ENCODE measurements at places on chromosomes 12 and 14.

- DNase-seq, result no peak
Observed at GRCh38 chr12:132142679-132143335, 1.3 kb downstream of the DDX51 start.

GRCh38 chr12:66017736-66018135 is 112.8 kb downstream of the LLPH start:
- DNase-seq, result no peak

DNA sequence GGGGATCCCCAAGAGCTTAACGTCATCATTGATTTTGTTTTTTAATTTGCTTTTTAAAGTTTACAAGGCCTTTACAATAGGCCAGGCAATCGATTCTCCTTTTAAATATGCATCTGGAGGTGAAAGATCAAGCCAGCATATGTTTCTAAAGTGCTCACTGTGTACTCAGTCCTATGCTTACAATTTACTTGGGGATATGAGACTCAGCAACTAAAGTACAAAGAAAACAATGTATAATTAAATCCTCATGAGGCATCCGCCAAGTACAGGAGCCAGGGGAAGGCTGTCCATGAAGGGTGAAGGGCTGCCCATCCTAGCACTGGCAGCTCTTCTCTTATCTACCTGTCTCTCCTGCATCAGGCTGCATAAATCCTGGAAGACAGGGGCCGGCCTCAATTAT is 11.8 kb downstream of the CCDC92 start:
- no peak for DNase-seq

GRCh38 chr14:105343194-105343593 is 28.6 kb downstream of the PACS2 start:
- no peak for DNase-seq

DNA sequence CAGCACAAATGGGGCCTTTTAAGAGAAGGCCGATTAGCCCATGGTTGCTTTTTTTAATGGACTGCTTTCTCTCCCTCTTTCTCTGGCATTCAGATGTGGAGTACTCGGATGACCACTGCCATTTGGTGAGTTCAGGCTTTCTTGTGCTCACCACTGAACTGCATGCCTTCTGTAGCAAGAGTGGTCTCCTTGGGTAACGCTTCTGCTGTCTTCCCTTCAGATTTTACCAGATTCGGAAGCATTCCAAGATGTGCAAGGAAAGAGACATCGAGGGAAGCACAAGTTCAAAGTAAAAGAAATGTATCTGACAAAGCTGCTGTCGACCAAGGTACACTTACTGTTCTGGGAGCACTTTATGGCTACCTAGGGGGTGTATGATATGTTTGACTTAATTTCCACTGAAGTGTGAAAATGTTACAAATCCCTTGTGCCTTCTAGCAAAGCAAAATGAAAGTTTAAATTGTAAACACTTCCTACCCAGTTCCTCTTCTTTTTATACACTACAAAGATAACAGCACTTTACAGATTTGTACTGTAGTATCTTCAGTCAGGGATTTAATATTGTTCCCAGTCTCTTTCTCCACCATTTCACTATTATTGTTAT is 148.8 kb downstream of the PLXNC1 start:
- DNase-seq, result no peak

DNA sequence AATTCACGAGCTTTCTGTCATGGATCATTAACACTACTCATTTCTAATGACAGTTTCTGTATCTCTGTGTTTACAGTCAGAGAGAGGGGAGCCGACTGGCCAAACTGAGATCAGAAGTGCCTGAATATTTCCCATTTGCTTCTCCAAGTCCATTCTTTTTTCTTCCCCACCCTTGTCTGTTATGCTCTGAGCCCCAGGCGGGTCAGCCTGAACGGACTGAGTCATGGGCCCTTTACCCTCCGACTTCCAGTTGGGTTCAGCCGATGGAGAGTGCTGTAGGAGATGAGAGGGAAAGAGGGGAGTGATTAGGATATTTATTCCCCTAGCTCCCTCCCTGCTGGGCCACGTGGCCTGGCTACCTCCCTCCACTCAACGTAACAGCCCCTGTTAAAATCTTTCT is 104.7 kb downstream of the PAH start:
- DNase-seq, result no peak

GRCh38 chr12:55915482-55915859 is 12.2 kb downstream of the PYM1 start:
- DNase-seq, result no peak

GRCh38 chr12:89173678-89174077 is 178.6 kb downstream of the DUSP6 start:
- DNase-seq, result no peak

GRCh38 chr12:68435816-68436215 is 103.7 kb upstream of the MDM1 start:
- DNase-seq, result no peak

DNA sequence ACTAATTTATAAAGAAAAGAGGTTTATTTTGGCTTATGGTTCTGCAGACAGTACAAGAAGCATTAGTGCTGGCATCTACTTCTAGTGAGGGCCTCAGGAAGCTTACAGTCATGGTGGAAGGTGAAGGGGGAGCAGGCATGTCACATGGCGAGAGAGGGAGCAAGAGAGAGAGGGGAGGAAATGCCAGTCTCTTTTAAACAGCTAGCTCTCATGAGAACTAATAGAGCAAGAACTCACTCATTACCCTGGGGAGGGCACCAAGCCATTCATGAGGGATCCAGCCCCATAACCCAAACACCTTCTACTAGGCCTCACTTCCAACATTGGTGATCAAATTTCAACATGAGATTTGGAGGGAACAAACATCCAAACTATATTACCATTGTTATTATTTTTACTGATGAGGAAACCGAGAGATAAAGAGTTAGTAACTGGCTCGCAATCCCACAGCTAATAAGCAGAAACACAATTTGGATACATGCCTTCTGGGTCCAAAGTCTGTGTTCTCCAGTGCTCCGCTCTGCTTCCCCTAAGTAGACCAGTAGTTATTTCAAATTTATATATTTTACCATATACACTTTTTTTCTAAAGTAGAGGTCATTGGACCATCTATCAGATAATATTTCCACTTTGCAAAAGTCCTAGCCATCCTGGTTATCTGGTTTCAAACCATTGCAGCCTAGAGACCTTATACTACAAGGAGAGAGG is 9.7 kb downstream of the SLC35E3 start:
- DNase-seq, result no peak

DNA sequence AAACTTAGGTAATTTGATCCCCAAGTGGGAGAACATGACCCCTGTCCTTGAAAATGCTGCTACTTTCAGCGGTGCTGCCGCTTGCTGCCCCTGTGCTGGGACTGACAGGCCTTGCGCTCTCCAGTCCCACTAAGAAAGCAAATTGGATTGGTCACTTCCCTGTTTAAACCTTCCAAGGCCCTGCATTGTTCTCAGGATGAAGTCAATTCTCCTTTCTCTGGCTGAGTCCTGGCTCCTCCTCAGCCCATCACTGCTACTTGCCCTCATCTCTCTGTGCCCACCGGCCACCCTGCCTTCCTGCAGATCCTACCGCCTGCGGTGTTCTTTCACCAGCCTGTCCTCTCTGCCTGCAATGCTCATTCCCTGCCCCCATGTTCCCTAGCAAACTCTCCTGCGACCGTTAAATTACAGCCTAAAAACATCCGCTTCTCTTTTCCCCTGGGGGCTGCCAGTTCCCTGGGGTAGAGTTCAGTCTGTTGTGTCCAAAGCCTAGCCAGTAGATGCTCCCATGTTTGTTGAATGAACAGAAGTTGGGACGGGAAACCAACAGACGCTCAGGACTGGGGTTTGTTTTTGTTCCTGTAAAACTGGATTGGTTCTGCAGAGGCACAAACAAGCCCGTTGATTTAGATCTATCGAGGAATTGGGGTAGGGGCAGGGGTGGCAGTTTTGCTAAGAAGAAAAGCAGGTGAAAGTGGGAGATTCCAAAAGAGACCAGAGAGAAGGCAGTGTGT is 127.3 kb upstream of the HIF1A start:
- no peak for DNase-seq

GRCh38 chr12:4849115-4849541 is 60.6 kb upstream of the KCNA1 start:
- DNase-seq, result peak; percentile 52

GRCh38 chr12:72148709-72149108 is 123.5 kb upstream of the TRHDE start:
- no peak for DNase-seq

DNA sequence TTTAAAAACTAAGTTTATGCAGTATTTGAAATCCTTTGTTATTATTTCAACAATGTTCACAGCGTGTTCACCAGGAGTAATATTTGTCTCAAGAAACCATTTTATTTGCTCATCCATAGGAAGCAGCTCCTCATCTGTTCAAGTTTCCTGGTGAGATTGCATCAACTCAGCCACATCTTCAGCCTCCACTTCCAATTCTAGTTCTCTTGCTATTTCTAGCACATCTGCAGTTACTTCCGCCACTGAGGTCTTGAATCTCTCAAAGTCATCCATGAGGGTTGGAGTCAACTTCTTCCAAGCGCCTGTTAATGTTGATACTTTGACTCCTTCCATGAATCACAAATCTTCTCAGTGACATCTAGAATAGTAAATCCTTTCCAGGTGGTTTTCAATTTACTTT is 18.0 kb downstream of the CLEC9A start:
- DNase-seq, result no peak

DNA sequence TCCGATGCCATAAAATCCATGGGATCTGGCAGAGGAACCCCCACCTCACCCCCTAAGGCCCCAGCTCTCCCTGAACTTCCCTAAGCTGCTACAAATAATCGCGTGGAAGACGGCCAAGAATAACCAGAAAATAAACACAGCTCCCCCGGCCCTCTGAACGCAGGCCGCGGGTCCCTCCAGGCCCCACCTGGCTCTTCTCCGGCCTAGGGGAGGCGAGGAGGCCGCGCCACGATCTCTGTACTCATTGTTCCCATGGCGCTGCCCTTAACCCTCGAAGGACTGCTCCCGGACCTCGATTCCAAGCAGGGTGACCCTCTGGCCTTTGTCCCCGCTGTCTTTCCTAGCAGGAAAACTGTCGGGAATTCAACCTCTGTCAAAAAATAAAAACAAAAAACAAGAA is 33.9 kb upstream of the TBX5 start:
- no peak for DNase-seq

DNA sequence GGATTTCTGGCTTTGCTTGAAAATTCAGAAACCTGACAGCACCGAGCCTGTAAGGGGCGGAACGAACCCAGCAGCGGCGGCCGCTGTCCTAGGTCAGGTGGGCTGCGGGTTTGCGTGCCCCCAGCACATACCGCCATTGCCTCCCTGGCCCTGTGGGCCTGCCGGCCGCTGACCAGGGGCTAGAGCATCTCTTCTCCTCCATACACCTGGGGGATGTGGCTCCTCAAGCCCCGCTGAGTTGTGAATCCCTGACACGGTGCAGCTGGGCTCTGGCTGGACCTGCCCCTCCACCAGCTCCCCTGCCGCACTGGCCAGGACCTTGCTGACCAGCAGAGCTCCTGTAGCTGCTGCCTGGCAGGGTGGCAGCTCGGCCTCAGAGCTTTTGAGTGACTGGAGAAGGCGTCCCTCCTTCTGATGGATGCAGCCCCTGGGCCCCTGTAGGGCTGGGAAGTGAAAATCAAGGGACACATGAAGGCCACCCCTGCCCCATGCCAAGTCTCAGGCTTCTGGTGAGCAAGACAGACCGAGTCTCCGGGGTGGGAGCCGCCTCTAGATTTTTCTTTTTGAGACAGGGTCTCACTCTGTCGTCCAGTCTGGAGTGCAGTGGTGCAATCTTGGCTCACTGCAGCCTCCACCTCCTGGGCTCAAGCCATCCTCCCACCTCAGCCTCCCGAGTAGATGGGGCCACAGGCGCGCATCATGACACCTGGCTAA is 184.9 kb upstream of the SFSWAP start:
- DNase-seq, result no peak

- peak; percentile 5 for DNase-seq
Observed at GRCh38 chr14:21723431-21724045, 49.9 kb upstream of the OR4E1 start.

- no peak for DNase-seq
Observed at GRCh38 chr12:19642345-19642744, 203.1 kb downstream of the AEBP2 start.

GRCh38 chr14:50813544-50813863 is 17.5 kb downstream of the NIN start:
- DNase-seq, result no peak

GRCh38 chr12:93766796-93767523 is 89.8 kb downstream of the CRADD start:
- peak; percentile 71 for DNase-seq

- no peak for DNase-seq
Observed at GRCh38 chr12:43087195-43088091, 464.6 kb downstream of the ADAMTS20 start.

GRCh38 chr14:104966261-104966865 is 11.8 kb downstream of the AHNAK2 start:
- DNase-seq, result no peak

- no peak for DNase-seq
Observed at GRCh38 chr14:98014851-98015615, 1217.9 kb downstream of the VRK1 start.

GRCh38 chr12:37672655-37673260 is 643.8 kb upstream of the ALG10B start:
- no peak for DNase-seq

DNA sequence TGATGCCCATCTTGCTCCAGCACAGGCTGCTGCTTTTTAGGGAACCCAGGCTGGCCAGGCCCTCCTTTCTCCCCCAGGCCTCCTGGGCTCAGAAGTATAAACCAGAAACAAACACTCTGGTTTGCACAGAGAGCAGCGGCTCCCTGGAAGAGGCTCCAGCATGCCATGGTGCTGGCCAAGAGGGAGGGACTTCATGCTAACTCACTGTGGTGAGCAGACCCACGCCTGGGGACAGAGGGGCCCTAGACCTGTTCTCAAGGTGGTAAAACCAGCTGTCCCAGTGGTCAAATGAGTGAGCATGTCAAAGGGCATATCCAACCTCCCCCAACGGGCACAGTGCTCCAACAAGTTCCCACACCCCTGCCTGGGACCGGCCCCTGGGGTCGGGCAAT is 15.5 kb downstream of the BCL11B start:
- no peak for DNase-seq

- no peak for DNase-seq
Observed at GRCh38 chr14:49966971-49967630, 74.2 kb downstream of the ARF6 start.

GRCh38 chr14:104521816-104522745 is 57.5 kb upstream of the C14orf180 start:
- DNase-seq, result no peak

DNA sequence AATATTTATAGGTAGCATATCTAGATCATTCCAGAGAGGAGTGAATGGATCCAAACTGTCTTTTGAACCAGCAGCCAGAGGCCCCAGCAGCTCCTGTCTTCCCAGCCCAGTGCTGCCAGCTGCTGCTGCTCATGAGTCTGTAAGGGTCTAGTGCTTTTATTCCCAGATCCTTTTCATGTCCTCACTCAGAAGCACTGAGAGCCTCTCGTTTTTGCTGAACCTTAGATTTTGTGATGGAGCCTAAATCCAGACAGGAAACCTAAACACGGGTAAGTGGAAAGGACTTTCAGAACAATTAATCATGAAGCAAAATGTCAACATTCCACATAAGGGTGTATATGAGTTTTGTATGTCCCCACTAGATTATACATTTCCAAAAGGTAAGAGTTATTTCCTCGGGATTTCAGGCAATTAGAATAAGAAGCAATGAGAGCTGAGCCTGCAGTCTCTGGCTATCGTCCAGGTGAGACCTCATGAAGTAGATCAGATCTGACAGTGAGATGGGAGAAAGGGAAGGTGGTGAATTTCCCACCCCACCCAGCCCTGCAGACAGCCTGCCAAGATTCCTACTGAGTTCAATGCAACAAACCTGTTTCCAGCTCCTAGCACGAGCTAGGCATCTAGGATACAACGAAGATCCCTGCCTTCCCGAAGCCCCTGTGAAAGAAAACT is 84.4 kb downstream of the NINJ2 start:
- no peak for DNase-seq

- no peak for DNase-seq
Observed at GRCh38 chr12:111628505-111629260, 29.6 kb upstream of the ATXN2 start.

- no peak for DNase-seq
Observed at GRCh38 chr12:93323625-93324329, 53.9 kb upstream of the NUDT4 start.

Measured in small intestine (tissue), 16 donors.